ENCODE measurements at places on chromosomes 6 and 20.
A peak's percentile ranks its signal among the peaks of the same experiment; 100 is the strongest.

DNA sequence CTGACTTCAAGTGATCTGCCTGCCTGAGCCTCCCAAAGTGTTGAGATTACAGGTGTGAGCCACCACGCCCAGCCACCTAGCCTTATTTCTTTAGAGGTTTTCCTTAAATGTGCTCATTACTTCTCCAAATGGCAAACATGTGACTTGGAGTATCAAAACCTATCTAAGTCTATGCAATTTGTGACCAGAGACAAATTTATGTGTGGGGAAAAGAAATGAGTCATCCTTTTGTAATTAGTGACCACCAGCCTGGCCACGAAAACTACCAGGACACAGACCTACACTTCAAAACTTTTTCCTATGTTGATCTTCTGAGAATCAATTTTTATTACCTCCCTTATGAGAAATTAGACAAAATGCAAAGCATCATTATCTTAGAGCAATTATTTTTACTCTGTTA is 64.6 kb upstream of the OGFRL1 start:
- no peak for DNase-seq

DNA sequence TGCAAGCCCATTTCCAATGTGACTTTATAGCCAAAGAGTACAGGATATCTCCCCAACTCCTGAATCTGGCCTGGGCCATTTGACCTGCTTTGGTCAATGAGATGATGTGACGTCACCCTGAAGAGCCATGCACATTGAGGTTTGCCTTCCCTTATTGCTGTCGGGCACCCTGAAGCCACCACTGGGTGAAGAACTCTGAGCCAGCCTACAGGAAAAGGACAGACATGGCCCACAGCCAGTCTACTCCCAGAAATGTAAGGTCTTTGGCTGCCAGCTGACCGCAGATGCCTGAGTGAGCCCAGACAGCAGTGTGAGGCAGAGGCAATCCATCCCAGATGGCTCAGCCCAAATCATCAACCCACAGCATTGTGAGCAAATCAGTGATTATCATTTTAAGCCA is 3.7 kb upstream of the SYNDIG1 start:
- no peak for DNase-seq

- no peak for DNase-seq
Observed at GRCh38 chr6:12654514-12654913, 62.1 kb upstream of the PHACTR1 start.

GRCh38 chr20:56121850-56122249 is 116.5 kb upstream of the CBLN4 start:
- DNase-seq = no peak

GRCh38 chr20:43159994-43160393 is 29.7 kb downstream of the PTPRT start:
- DNase-seq = no peak

DNA sequence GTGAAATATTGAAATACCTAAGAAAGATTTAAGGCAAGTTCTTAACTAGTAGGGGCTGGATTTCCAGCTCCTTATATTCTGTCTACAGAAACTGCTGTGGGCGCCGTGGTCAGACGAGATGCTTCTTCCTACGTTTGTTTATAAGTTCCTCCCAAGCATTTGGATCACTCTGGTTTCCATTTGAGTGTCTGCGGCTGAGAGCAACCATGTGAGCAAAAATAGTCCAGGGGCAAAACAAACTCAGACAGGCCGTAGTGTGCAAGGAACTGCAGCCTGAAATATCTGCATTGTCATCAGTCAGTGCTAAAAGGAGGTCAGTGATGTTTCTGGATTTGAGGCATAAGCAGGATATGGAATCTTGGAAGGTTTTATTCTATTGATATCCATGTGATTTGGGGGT is 485.9 kb upstream of the JAG1 start:
- no peak for DNase-seq

- peak; percentile 43 for DNase-seq
Observed at GRCh38 chr6:3748208-3749066, 3.1 kb downstream of the PXDC1 start.

- DNase-seq = no peak
Observed at GRCh38 chr6:101711518-101711917, 318.0 kb downstream of the GRIK2 start.

GRCh38 chr6:46651006-46651405 is 1.6 kb downstream of the CYP39A1 start:
- no peak for DNase-seq

GRCh38 chr6:24233813-24234442 is 107.9 kb downstream of the NRSN1 start:
- no peak for DNase-seq

GRCh38 chr6:80331974-80332373 is 225.5 kb downstream of the BCKDHB start:
- no peak for DNase-seq

- peak; percentile 11 for DNase-seq
Observed at GRCh38 chr6:82712826-82713225, 349.2 kb downstream of the TPBG start.

DNA sequence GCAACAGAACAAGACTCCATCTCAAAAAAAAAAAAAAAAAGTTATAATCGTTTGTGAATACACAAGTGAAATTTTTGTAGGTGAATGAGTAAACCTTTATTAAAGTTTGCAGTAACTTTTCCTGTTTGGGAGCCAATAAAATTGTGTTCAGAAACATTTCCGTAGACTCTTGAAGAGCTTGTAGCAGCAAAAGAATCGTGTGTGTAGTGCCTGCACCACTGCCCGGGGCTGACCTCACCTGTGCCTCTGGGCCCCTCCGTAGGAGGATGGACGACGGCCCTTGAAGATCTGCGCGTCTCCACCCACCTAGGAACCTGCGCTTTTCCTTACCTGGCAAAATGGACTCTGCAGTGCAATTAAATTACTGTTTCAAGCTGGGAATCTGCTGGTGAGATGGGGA is 366.0 kb downstream of the THBS2 start:
- DNase-seq = no peak

DNA sequence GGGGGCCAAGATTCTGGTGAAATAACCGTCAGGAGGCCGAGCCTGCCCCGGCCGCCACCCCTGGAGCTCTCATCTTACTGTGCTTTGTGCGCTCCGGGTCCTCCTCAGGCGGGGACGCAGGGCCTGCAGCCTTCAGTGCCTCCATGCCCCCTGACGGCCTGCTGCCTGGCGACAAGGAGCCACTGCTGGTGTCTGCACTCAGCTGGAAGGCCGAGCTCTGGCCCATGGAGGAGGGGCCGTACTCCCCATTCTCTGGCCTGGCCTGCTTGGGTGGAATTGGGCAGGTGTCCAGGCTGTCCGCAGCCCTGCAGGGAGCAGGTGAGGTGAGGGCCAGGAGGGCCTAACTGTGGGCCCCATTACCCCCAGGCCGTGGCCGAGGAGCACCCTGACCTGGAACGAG is 5.3 kb downstream of the ZNF512B start:
- DNase-seq = no peak

DNA sequence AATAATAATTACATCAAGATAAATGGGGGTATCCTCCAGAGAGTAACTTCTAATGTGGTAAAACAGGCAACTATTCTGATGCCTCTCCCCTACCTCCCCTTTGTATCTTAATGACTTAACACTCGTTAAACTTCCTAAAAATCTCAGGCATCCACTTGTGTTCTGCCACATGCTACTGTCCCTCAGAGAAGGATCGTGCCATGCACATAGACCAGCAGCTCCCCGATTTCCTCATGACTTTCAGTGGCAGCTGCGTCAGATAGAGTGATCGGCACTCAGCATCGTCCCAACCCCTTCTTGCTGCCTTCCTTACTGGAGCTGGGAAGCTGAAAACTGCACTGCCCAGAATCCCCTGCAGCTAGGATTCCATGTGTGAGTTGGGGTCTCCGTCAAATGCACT is 32.1 kb downstream of the RIPOR2 start:
- no peak for DNase-seq

DNA sequence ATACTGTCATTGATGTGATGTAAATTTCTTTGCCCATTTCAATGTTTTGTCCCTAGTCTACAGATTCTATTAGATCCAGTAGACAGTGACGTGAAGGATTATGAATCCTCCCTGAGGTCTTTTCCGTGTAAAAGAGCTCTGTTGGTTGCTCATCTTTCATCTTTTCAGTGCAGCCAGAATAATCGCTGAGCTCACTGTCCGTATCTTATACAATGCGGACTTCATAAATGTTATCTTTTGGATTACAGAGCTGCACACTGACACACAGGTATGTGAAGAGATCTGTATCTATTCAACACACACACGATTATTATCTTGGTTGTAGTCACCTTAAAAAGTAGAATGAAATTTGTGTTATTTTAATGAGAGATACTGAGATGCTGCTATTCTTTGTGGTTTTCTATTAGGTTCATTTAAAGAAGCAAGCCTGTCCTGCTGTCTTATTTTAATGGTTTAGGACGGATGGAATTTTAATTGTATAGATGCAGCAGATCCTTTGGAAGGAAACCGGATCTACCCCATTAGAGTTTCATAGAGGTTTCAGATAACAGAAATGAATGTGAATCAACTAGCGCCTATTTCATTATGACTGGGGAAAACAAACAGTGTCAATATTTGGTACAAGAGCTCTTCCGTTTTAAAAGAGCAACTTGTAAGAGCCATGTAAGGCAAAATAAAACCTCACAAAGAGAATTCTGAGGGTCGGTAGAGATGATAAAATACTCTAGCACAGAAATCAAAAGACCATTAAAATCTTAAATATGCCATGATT is 79.4 kb downstream of the BMP6 start:
- no peak for DNase-seq

- DNase-seq = no peak
Observed at GRCh38 chr6:82720992-82721391, 344.6 kb downstream of the UBE3D start.

Data from T-helper 2 cell (primary cell).